Astrocyte (in vitro differentiated cells and primary cell): ENCODE measurements at places on chromosomes 6 and 20. TPM values are rescaled to one million over a fixed set of nuclear protein-coding genes. Genes with fewer than 3 reads are reported as not detected.
A peak's percentile ranks its signal among the peaks of the same experiment; 100 is the strongest.

DNA sequence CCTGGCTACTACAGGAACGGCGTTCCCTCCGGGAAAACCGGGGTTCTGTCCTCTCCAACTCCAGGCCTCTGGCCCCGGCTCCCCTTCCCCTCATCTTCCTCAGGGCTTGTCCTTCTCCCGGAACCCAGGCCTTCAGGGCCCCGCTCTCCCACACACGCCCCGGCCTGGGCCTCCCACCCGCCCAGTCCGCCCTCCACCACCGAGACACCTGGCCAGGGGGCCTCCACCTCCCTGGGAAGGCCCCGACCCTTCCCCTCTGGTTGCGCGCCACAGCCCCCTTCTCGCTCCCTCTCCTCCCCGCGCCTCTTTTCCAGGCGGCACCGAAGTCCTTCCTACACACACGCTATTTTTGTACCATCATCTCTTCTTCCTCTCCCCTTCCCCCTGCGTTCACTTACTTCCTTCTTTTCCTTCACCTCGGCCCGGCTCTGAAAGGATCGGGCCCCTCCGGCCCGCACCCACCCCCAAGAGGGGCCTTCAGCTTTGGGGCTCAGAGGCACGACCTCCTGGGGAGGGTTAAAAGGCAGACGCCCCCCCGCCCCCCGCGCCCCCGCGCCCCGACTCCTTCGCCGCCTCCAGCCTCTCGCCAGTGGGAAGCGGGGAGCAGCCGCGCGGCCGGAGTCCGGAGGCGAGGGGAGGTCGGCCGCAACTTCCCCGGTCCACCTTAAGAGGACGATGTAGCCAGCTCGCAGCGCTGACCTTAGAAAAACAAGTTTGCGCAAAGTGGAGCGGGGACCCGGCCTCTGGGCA is 1.3 kb upstream of the SIRPA start:
- DNase-seq = no peak
- H3K4me3 ChIP-seq = peak overlapping the region; percentile 55
- no peaks in the 10 kb centered on the region for H3K36me3 ChIP-seq
- peaks cover 15% of the 10 kb centered on the region for H3K4me1 ChIP-seq
- no peaks in the 10 kb centered on the region for H3K27me3 ChIP-seq

GRCh38 chr6:56767892-56768531 is 125.3 kb upstream of the DST start:
- DNase-seq = peak; percentile 45
- peaks cover 46% of the 10 kb centered on the region for H3K4me1 ChIP-seq
- H3K27me3 ChIP-seq = no peaks in the 10 kb centered on the region
- H3K36me3 ChIP-seq = no peaks in the 10 kb centered on the region
- H3K27ac ChIP-seq = no peak overlapping the region
- H3K4me3 ChIP-seq = no peak overlapping the region

GRCh38 chr20:4667371-4667773 is 54.3 kb upstream of the PRND start:
- H3K27me3 ChIP-seq = no peaks in the 10 kb centered on the region
- DNase-seq = peak; percentile 25
- H3K27ac ChIP-seq = no peak overlapping the region
- no peak overlapping the region for H3K4me3 ChIP-seq
- peaks cover 9% of the 10 kb centered on the region for H3K4me1 ChIP-seq

- H3K27me3 ChIP-seq = no peaks in the 10 kb centered on the region
- H3K4me3 ChIP-seq = no peak overlapping the region
- DNase-seq = no peak
- no peak overlapping the region for H3K27ac ChIP-seq
- H3K36me3 ChIP-seq = no peaks in the 10 kb centered on the region
Measured at GRCh38 chr6:21133901-21134300, 459.6 kb upstream of the SOX4 start.

DNA sequence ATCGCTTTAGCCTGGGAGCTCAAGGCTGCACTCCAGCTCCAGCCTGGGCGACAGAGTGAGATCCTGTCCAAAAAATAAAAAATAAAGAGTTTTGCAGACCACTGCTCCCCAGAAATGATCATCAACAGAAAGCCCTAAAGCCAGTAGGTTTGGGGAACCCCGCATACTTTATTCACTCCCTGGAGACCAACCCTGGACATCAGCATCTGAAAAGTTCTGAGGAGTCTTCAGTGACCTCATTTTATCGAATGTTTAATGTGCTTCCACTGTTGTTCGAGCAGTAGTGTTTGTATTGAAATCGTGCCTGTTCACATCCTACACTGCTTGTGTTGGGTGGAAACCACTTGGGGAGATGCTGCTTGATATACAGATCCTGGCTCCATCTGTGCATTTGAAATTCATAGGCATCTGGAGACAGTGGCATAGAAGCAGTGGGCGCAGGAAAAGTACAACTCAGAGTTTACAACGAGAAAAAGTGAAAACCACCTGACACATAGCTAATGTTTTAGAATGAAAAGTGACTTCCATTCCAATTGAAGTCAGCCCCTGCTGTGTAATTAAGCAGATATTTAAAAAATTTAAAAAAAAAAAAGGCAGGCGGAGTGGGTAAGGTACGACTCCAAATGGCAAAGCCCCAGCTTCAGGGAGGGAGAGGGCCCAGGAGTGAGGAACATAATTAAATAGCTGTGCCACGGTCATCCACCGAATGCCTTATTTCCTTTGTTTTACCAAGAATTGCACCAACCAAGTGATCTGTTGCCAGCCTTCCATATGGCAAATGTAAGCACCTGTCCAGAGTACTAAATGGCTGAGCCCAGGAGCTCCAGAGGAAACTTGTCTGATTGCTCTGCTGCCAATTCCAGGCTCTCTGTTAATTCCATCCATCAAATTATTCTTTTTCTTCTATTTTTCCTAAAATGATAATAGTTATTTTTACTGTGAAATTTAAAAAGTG is 100.4 kb upstream of the NAA20 start:
- no peak for DNase-seq
- peaks cover 17% of the 10 kb centered on the region for H3K4me1 ChIP-seq
- H3K4me3 ChIP-seq = no peak overlapping the region
- no peaks in the 10 kb centered on the region for H3K36me3 ChIP-seq
- H3K27me3 ChIP-seq = no peaks in the 10 kb centered on the region

DNA sequence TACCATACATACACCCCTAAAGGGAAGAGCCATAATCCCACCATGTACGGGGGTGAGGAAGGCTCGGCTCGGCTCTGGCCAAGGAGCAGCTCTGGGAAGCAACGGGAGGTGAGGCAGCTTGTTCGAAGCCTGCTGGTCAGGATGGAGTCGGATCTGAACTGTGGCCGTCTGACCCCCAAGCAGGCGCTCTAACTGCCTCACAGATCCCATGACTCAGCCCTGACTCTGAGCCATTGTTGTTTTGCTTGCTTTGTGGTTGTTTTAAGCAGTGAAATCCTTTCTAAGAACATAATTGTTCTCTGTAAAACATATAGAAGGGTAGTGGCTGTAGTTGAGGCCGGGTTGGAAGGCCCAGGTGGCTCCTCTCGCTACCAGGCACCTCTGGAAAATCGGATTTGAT is 10.9 kb downstream of the C6orf132 start:
- H3K36me3 ChIP-seq = no peaks in the 10 kb centered on the region
- peak; percentile 79 for DNase-seq
- H3K4me1 ChIP-seq = peaks cover 16% of the 10 kb centered on the region
- H3K27me3 ChIP-seq = no peaks in the 10 kb centered on the region
- H3K27ac ChIP-seq = peak overlapping the region; percentile 84
- H3K4me3 ChIP-seq = no peak overlapping the region

GRCh38 chr6:12923644-12924235 is 207.2 kb downstream of the PHACTR1 start:
- DNase-seq = no peak
- H3K4me1 ChIP-seq = no peaks in the 10 kb centered on the region
- H3K27ac ChIP-seq = no peak overlapping the region
- no peak overlapping the region for H3K4me3 ChIP-seq
- H3K36me3 ChIP-seq = no peaks in the 10 kb centered on the region

DNA sequence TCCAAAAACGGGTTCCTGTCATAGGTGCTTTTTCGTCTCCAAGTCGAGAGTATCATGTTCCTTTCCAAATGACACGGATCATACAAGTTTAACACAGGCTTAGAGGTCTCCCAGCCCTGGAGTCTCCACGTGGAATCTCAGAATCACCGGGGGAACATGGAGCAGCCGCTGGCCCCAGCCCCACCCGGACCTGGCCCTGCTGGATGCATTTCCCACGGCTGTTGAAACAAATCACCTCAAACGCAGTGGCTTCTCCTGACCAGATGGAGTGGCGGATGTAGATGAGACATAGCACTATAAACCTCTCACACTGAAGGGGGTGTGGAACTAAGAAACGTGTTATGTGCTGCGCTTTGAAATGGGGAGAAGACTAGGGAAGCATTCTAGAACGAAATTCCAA is 70.0 kb upstream of the FRMD1 start:
- no peak overlapping the region for H3K27ac ChIP-seq
- peaks cover 9% of the 10 kb centered on the region for H3K27me3 ChIP-seq

- H3K4me3 ChIP-seq = peak within 1 kb of the TSS; percentile 97
- DNase-seq = peak; percentile 81
- H3K27me3 ChIP-seq = no peaks in the 10 kb centered on the region
- H3K27ac ChIP-seq = peak within 1 kb of the TSS; percentile 93
Measured at GRCh38 chr6:137218917-137219663, at the start of gene IFNGR1. Gene IFNGR1, minus strand, starts transcription at chr6:137219385. Its CDS starts 58 bp downstream, at chr6:137219327.

DNA sequence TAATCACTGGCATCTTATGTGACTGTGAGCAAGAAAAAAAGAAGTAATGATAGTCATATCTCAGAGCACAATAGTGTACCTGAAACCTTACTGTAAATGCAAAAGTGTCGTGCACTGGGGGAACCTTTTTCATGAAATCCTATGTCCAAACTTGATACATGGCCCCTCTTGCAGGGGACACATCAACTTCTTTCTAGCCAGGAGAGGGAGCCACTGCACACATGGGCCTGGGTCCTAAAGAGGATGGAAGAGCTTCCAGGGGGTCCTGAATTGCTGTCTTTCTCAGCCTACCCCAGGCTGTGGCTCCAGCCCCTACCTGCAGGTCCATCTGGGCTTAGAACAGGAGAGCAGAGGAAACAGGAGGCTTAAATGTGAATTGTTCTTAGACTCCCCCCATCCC is 165.7 kb downstream of the SOD2 start:
- H3K27me3 ChIP-seq = no peaks in the 10 kb centered on the region
- no peaks in the 10 kb centered on the region for H3K4me1 ChIP-seq
- DNase-seq = no peak
- no peak overlapping the region for H3K4me3 ChIP-seq
- H3K36me3 ChIP-seq = no peaks in the 10 kb centered on the region

DNA sequence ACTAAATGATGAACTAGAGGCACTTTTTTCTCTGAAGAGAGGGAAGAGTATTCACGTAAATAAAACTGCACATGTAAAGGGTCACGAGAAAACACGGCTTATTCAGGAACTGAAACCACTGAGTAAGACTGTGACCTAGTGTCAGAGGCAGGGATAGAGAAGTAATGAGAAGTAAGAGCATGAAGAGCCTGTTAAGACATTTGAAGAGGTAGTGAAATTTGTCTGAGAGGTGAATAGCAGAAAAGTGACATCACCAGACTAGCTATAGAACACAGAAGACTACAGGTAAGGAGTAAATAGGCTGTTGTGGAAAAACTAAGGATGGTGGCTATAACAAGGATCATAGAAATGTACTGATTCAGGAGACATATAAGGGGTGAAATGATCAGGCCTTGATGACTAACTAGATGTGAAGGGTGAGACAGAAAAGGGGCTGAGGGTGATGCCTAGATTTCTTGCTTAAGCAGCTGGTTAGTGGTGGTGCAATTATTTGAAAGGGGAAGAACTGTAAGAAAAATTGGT is 76.8 kb downstream of the REV3L start:
- H3K4me3 ChIP-seq = no peak overlapping the region
- no peaks in the 10 kb centered on the region for H3K27me3 ChIP-seq
- H3K27ac ChIP-seq = no peak overlapping the region
- peaks cover 23% of the 10 kb centered on the region for H3K36me3 ChIP-seq
- no peak for DNase-seq

DNA sequence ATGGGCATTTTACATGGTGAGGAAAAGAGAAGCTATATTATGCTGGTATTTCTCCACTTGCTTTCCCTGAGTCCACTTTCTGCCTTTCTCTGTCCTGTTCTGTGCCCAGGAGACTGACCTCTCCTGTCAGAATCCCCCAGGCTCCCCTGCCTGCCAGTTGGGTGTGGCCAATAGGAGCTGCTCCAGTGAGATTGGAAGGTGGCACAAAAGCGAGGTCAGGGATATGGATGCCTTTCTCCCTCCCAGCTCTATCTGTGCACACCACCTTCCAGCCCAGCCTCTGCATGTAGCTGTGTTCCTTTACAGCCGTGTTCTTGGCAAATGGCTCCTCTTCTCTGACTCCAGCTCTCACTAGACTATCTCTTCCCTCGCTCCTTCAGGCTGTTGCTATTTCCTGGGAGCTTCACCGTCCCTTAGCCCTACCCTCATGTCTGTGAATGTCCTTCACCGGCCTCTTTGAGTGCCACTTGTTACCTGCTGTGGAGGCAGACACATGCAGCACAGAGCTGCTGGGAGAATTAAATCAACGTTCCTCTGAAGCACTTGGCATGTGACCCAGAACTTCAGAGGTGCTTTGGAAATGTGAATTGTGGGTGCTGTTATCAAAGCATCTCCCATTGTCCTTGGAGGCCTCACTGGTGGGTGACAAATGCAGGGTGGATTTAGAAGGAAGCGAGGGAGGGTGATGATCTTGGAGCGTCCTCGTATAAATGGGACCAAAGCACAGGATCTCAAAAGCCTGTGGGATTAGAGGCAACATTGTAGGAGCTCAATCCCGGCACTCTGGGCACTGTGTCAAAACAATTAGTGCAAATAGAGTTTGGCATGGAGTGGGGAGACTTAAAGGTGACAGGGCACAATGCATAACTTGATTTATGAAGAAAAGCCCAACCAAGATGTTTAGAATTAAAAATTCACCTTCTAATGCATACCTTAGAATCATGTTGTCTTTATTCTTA is 28.9 kb upstream of the RALGAPA2 start:
- no peaks in the 10 kb centered on the region for H3K27me3 ChIP-seq
- DNase-seq = no peak
- H3K4me1 ChIP-seq = no peaks in the 10 kb centered on the region
- H3K36me3 ChIP-seq = no peaks in the 10 kb centered on the region

Gene MUCL3
- not detected in 2 replicates for total RNA-seq

Gene VWA7
- 0.54 and 0.94 TPM in 2 replicates for total RNA-seq

Gene SLA2
- 0.14 TPM in 1 of 2 replicates, not detected in the other for total RNA-seq

Gene BPIFA1
- not detected in 2 replicates for total RNA-seq

Gene GNRH2
- total RNA-seq = 0.89 and 1.4 TPM in 2 replicates

Gene FILIP1
- total RNA-seq = 1.0 and 2.0 TPM in 2 replicates
